ENCODE measurements at places on chromosomes 4 and X. TPM values are rescaled to one million over a fixed set of nuclear protein-coding genes. Genes with fewer than 3 reads are reported as not detected.

The ETDB gene
- not detected for polyA plus RNA-seq

The F9 gene
- not detected for polyA plus RNA-seq

The GAGE12J gene
- polyA plus RNA-seq: not detected

The PCDH7 gene
- polyA plus RNA-seq: not detected

The BGN gene
- 0.05 TPM for polyA plus RNA-seq

The GPR82 gene
- polyA plus RNA-seq: not detected

The RBM47 gene
- polyA plus RNA-seq: 41.5 TPM

The RP2 gene
- 12.9 TPM for polyA plus RNA-seq

The EDA gene
- polyA plus RNA-seq: 0.20 TPM

The CT45A1 gene
- polyA plus RNA-seq: not detected

The DCAF8L2 gene
- polyA plus RNA-seq: not detected

The OPRPN gene
- polyA plus RNA-seq: not detected

The TXK gene
- polyA plus RNA-seq: 0.06 TPM

The PCDH11X gene
- polyA plus RNA-seq: 0.03 TPM

The GABRB1 gene
- not detected for polyA plus RNA-seq

The STPG2 gene
- not detected for polyA plus RNA-seq

DNA sequence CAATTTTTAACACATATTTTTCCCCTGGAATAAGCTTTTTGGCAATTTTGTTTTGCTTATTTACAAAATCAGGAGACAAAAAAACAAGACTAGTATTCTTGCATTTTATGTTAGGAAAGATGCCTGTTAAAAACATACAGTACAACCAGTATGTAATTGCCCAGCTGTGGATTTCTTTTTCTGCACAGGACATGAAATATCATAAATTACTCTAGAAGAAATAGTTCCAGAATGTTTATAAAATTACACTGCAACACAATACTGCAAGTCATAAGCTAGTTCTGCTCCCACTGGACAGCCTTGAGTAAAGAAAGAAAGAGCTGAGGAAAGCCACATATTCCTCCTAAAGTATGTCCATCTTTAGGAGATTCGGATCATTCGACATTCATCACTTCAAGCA, 133.5 kb downstream of the SCFD2 start:
- DNase-seq: no peak

- no peak for DNase-seq
Observed at GRCh38 chrX:31658360-31658759, 586.5 kb upstream of the FTHL17 start.

DNA sequence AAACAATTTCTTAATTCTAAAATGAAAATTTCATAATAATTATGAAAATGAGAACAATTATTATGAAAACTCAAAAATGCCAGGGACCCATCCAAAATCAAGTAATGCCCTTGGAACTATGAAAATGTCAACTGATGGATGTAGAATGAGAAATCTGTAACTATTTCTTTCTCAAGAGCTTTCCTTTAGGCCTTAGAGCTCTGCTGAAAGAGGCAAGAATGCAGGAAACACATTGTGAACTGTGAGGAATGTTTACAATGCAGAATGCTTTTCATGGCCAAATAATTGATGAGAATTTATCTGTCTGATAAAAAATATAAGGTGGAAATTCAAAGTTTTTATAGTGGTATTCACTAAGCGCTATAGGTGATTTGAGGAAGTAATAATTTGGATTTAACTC, 207.1 kb upstream of the PCDH18 start:
- DNase-seq: no peak

GRCh38 chrX:154804957-154805695, at the start of gene MPP1:
Gene MPP1 (minus strand): TSS chrX:154805485. CDS start chrX:154805373, 112 bp downstream.
- peak; percentile 73 for DNase-seq

DNA sequence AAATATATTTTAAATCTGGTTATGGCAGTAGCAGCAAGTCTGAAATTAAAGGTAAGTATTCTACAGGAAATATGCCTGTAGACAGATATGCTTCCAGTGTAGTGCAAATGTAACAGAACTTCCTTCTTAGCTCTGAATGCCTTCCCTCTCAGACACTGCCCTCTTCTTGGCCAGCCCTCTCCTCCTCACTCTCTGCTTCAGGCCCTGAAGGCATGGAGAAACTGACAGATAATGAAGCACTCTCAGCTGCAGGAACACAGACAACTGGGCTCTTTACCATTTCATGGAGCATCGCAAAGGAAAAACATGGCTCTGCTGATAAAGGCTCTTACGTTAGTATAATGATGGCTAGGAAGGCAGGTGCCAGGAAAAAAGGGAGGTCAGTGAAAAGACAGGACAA, 431.5 kb upstream of the RASGEF1B start:
- no peak for DNase-seq

- peak; percentile 19 for DNase-seq
Observed at GRCh38 chr4:86918539-86919072, 16.2 kb upstream of the AFF1 start.

- DNase-seq: no peak
Observed at GRCh38 chr4:101221294-101221693, 126.0 kb downstream of the PPP3CA start.

DNA sequence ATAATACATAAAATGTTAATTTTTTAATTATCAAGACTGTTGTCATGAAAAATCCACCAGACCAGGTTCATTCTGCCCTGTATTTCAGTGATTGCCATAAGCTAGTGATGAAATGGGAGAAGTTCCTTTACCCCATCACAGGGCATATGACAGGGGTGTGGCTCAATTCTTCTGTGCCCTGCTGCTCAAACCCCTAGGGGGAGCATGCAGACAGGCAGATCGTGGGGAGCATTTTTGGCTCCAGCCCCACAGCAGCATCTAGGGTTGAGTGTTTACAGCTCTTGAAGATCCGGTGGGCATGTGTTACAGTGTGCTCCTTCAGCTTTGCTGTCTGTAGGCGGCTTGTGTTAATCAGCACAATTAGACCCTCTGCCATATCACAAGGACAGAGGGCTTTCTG, 700.7 kb downstream of the PCDH18 start:
- no peak for DNase-seq

DNA sequence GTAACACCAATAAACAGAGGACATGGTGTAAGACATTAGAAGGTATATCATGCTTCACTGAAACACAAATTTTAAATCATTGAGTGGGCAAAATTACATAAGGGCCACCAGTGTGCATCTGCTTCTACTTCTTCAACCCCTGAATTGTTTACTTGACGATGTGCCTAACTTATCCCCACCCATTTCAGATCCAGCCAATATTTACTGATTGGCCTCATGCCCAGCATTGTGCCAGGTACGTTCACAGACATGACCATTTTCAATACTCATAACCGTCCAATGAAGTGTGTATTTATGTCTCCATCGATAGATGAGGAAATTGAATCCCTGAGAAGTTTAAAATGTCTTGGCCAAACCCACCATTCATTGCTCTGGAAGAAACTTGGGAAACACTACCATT, 208.3 kb upstream of the MID1 start:
- no peak for DNase-seq

GRCh38 chr4:22091906-22092305, 143.3 kb upstream of the KCNIP4 start:
- no peak for DNase-seq

DNA sequence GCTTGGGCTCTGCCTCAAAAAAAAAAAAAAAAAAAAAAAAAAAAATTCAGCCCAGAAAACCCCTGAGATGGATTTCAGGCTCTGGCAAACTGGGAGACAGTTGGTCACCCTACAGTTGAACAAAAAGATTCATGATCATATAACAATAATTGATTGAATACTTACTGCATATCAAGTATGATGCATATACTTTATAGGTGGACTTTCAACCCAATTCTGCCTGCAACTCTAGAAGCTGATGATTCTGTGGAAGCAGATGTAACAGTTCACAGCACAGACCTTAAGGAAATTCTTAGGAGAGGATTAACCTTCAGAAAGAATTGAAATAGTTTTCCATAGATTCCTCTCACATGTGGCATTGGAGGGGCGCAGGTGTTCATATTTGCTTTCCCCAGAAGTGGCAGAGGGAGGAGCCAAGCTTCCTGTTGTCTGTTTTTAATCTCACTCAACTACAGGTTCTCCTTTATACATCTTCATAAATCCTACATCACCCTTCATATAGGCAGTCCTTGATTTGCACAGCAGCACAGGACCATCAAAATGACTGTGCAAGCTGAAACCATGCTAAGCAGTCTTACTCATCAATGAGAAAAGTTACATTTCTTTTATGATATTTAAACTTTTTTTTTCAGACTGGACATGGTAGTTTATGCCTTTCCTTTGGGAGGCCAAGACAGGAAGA, 149.4 kb upstream of the KLF3 start:
- no peak for DNase-seq

GRCh38 chr4:87886083-87886482, 53.3 kb downstream of the MEPE start:
- no peak for DNase-seq

DNA sequence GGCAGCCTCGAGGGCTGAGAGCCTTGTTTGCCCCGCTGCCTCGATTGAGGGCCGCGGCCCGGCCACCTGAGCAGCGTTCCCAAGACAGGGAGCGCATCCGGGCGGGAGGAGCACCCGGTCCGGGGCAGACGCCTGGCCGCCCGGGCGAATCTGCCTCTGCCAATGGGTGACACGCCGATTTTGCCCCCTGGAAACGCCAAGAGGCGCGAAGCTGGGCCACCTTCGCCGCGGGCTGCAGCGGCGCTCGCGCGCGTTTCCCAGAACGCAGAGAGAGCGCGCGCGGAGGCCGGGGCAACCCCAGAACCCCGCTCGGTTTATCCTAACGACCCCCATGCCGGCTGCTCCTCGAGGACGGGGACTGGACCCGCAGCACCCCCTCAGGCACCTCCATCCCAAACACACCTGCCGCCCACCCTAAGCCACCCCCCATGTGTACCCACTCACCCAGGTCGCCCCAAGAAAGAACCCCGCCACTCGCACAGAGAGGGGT, 575 bp downstream of the MAP7D2 start:
- peak; percentile 11 for DNase-seq

- DNase-seq: no peak
Observed at GRCh38 chrX:17028356-17028755, 81.9 kb downstream of the REPS2 start.

GRCh38 chrX:133159205-133159604, 58.9 kb downstream of the TFDP3 start:
- no peak for DNase-seq

DNA sequence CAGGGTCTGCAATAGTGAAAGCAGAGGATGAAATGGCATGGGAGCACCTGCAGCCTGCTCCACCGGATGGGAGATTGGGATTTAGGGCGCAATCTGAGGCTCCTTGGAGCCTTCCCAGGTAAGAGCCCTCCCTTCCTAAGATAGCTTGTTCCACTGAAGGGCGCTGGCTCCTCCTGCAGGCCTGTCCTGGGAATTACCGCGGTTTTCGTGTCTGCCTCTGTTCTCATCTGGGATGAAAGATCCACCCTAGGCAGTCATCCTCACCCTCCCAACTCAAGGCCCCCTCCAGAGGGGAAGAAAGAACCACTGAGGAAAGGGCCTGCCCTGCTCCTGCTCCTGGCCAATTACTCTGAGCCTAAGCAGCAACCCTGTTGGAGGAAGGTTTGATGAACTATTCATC, 547.5 kb downstream of the SMARCA1 start:
- DNase-seq: peak; percentile 23

DNA sequence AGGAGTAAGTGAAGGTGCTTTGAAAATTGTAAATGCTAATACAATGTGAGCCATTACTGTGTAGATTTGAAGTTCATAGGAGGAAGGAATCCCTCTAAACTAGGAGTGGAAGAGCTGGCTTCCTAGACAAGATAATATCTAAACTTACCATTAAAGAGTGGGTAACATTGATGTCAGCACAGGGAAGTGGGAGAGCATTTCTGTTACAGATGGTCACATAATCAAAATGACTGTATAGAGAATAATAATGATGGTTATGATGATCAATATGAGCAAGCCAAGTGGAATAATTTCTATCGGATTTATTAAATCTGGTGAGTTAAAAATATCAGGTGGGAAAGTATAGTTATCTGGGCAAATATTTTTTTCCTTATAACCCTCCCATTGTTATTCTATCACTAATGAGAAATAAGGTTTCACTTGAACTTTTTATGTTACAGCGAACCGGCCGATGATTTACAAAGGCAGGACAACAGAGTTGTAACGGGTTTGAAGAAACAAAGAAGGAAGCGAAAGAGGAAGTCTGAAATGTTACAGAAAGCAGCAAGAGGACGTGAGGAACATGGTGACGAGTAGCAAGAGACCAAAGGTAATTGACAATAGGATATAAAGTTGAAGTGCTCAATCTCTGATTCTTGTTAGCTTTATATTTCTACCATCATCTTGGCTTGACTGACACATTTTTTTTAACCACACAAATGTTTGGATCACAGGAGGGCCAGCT, 43.5 kb downstream of the FMR1NB start:
- no peak for DNase-seq

- DNase-seq: no peak
Observed at GRCh38 chr4:52883183-52883621, 21.1 kb downstream of the RASL11B start.
